ENCODE measurements at places on chromosomes 11 and 22.

GRCh38 chr11:68044898-68045351, 6.1 kb downstream of the TCIRG1 start:
- DNase-seq: no peak

GRCh38 chr11:44398266-44399030, 88.5 kb upstream of the ALX4 start:
- no peak for DNase-seq

DNA sequence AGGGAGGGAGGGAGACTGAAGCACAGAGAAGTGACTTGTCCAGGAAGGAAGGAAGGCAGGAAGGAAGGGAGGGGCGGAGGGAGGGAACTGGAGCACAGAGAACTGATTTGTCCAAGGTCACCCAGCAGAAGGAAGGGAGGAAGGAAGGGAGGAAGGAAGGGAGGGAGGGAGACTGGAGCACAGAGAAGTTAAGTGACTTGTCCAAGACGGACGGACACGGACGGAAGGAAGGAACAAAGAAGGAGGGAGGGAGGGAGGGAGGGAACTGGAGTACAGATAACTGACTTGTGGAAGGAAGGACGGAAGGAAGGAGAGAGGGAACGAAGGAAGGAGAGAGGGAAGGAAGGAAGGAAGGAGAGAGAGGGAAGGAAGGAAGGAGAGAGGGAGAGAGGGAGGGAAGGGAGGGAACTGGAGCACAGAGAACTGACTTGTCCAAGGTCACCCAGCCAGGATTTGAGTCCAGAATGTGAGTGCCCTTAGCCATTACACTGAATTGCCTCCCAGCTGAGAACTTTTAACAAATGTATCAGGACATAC, 1.5 kb downstream of the SLC35F2 start:
- no peak for DNase-seq

GRCh38 chr11:71441251-71441650, 6.9 kb downstream of the DHCR7 start:
- DNase-seq: no peak

DNA sequence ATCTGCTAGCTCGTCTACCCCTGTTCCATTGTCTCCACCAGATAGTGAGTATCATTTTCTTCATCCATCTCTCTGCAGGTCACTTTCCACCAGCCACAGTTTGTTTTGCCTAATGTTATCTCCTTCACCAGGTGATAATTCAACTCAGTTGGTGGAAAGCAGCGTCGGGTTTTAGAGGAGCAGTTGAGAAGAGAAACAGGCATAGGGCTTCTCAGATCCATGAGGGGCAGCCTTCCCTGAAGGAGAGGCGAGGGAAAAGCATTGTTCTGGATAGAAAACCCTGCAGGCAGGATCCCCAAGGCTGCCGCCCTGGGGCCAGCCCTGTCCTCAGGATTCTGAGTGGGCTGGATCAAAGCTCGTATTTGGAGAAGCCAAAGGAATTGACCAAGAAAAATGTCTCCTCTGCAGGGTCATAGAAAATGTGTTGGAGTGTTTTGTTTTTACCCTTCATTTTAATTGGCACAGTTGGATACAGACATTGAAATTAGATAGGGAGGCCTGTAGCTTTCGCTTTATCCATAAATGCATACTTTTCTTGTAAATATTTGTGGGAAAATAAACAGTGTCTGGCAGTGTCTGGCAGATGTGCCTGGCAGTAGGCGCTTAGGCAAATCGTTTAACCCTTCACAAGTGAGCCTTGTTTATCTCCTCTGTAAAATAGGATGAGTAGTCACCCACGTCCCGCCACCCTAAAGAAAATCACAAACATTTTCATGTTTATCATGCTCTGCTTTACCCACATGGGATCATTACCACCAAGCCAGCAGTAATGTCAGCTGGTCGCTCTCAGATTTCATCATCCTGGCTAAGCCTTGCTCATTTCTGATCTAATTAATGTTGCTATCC, 73.4 kb upstream of the TTC12 start:
- DNase-seq: no peak

- DNase-seq: no peak
These were observed 6.1 kb downstream of the RTN4R start for GRCh38 chr22:20261848-20262581.

DNA sequence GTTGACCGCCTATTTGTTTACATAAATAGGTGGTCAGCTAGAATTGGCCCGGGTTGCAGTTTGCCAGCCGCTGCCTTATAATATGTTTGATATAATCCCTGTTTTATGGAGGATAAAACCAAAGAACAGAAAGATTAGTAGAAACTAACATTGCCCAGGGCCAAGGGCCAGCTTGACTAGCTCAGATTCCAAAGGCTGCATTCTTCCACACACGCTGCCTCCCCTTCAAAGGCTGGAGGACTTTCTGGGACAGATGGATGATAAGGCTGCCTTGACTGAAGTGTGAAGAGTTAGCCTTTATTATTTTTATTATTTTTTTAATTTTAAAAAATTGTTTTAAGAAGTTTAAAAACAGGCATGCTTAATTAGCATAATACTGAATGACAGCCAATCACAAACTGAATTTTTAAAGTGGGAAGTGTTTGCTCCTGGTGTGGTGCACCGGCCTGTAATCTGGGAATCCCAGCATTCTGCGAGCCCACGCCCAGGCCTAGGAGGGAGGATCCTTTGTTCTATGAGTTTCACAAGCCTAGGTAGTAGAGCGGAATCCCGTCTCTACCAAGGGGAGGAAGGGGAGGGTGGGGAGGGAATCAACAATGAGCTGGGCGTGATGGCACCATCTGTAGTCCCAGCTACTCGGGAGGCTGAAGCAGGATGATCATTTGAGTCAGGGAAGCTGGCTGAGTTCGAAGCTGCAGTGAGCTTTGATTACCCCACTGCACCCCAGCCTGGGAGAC, 114.9 kb downstream of the NAV2 start:
- DNase-seq: no peak

DNA sequence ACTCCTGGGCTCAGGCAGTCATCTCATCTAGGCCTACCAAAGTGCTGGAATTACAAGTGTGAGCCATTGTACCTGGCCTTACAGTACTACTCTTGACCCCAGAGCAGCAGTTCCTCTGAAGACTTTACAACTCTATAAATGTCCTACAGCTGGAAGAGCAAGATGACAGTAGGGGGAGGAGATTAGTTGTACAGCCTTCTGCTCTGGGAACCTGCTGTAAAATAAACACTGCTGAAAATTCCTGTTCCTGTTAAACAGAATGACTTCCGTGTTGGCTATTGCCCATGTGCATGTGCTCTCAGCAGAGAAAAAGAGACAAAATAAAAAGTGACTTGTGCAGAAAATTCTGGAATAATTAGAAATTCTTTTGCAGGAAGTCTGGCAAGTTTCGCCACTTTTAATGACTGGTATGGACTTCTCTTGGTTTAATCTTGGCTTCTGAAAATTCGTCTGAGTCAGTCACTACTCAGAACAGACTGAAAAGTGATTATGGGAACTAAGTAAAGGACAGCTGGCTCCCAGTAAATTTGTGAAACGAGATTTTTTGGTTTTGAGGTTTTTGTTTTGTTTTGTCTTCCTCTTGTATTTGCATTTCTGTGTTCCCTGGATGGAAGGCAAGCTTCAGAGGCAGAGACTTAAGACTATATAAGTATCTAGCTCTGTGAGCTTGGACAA, 955.7 kb downstream of the DLG2 start:
- DNase-seq: no peak
